ENCODE measurements at places on chromosomes 5 and 9.

DNA sequence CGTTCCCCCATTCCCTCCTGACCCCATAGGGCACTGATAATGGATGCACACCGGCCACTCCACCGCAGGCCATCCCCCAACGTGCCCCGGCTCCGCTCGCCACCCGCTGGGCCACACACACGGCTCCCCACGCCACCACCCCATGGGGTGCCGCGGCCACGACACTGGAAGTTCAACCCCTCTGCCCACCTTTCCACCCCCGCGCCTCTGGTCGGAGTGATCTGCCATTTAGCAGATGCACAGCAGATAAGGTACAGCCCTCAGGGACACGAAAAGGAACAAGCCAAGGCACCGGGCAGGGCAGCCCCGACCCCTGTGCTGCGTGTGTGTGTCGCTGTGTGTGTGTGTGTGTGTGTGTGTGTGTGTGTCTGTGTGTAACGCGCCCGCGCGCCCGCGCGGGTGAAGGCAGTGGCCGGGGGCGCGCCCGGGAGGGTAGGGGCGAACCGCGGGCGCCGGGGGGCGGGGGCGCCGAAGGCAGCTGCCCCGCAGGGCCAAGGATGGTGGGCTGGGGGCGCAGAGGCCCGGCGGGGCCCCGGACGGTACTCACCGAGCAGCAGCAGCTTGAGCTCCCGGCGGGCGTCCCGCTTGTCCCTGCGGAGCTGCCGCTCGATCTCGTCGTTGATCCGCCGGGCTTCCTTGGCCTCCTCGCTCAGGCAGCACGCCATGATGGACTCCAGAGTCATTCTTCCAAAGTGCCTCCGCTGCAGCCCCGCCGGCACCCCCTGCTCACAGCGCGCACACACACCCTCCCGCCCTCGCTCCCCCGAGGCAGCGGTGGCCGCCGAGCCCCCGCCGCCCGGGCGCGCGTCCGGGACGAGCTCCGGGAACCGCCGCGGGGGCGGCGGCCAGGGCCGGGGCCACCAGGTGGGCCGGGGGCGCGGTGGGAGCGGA, 813 bp downstream of the GNAQ start:
- DNase-seq = no peak

- DNase-seq = no peak
These were observed 113.1 kb upstream of the PCAT7 start for GRCh38 chr9:94441796-94442195.

- DNase-seq = no peak
These were observed 364.1 kb downstream of the MAN2A1 start for GRCh38 chr5:110053824-110054223.

GRCh38 chr9:93467062-93467416, 13.7 kb upstream of the FAM120AOS start:
- no peak for DNase-seq

- no peak for DNase-seq
These were observed 420.4 kb downstream of the CETN3 start for GRCh38 chr5:89988998-89989655.

DNA sequence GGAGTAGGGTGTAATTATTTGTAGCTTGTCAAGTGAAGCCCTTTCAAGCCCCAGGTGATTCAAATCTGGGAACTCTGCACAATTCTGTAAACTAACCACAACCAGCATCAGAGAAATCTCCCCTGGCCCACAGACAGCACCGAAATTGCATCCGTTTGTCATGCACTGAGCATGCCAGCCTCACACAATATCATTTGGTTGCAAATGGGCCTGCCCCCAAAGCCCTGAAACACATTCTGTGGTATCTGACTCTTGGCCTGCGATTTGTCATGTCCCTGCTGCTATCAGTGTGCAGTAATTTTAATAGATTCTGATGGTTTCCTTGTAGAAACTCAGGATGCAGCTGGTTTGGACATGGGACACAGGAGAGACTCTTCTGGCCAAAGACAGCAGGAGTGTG, 35.3 kb downstream of the SNX24 start:
- no peak for DNase-seq

- DNase-seq = no peak
These were observed at the start of gene GNA14 for GRCh38 chr9:77648234-77649108. TSS of gene GNA14 (minus strand) at chr9:77648322. CDS start at chr9:77647793, 529 bp downstream.

GRCh38 chr5:138824516-138824915, 50.6 kb downstream of the LRRTM2 start:
- DNase-seq = no peak

DNA sequence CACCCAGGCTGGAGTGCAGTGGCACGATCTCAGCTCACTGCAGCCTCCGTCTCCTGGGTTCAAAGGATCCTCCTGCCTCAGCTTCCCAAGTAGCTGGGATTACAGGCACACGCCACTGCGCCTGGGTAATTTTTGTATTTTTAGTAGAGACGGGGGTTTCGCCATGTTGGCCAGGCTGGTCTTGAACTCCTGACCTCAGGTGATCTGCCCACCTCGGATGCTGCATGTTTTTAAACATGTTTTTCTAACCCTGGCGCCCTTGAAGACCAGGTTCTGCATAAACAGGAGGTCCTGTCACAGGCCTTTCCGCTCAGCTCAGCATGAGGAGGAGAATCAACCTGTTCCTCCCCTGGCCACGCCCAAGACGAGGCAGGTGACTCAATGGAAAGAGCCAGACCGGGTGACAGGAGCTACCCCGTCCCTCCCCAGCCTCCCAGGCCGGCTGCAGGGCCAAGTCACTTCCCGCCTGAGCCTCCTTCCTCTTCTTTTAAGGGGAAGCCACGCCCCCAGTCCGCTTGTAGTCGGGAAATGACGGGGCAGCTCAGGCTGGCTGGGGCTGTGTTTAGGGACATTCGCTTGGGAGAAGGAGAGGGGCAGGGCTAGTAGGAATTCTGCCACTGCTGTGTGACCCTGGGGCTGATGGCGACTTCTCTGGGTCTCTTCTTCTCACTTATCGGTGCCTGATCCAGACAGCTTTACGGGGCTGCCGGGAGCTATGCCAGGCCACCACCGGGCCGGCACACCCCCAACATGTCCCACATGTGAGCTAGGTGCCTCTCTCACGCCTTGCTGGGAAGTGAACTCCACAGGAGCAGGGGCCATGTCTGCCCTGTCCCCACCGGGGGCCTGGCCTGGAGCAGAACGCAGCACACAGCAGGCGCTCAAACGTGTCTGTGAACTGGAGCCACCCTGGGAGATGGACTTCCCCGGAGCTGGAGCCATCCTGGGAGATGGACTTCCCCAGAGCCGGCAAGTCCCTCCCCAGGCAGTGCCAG, 6.1 kb downstream of the NOTCH1 start:
- DNase-seq = peak; percentile 84

DNA sequence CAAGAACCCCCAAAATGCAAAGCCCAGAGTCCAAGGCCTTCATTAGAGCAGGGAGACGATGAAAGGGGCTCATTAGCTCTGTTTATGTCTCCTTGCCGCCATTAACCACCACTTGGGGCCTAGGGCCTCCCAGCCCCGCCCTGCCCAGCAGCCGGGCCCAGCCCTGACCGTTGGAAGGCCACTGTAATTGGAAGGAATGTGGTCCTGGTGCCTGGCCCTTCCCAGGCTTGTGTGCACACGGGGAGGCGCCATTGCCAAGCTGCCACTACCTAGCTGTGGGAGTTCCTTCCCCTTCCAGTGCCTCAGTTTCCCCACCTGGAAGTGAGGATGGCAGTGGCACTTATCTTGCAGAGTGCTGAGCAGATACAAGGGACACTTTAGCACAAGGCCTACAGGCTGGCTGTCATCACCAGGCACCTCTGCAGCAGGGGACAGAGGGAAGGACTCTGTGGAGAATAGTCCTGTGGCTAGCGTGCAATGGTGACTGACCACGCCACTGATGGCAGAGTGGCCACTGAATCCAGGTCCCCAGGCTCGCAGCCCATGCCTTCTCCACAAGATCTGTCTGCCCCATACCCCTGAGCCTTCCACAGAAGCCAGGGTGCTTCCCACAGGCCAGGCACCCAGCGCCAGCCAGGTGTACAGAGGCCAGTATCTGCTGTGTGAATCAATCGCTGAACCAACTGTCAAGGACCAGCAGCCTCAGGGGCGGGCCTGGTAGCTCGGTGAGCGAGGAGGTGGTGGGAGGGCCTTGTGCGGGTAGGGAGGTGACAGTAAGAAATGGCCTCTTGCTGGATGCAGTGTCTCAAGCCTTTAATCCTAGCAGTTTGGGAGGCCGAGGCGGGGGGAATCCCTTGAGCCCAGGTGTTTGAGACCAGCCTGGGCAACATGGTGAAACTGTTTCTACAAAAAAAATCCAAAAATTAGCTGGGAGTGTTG, 20.8 kb downstream of the GBGT1 start:
- DNase-seq = no peak

GRCh38 chr9:111979561-111979960, 82.9 kb downstream of the UGCG start:
- DNase-seq = no peak

DNA sequence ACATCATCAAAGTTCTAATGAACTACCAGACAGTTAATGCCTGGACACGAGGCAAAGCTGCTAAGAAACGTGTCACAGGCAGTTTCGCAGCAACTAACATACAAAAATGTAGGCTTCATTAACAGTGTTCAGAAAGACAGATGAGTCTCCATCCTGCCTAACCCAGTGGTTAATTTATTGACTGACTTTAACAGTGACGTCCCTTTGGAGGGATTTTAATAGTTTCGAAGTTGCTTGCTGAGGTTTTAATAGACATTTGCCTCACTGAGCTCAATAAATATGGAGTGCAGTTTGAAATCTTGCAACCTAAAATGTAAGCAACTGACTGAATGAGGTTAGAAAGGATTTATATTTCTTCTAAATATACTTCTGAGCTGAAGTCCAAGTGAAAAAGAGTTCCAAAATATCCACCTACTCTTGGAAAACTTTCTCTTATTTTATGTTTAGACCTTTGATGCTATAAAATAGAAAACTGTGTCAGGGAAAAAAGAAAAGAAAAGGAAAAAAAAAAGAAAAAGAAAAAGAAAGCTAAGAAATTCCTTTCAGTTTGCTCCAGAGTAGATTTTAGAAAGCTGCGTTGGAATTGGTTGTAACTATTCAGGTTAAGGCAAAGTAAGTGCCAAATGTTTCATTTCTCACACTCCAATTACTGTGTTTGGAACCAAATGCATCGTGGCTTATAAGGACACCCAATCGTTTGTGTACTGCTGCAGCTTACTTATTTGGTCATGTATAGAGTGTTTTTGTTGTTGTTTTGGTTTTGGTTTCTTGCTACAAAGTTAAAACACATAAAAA, 2016.6 kb downstream of the MAT2B start:
- no peak for DNase-seq

All from stimulated activated CD8-positive, alpha-beta memory T cell treated with anti-CD3 and anti-CD28 coated beads, Interleukin-4, amount 100 ng/mL, for 1 hour (primary cell).